ENCODE measurements at places on chromosomes 1 and 21. TPM values are rescaled to one million over a fixed set of nuclear protein-coding genes. Genes with fewer than 3 reads are reported as not detected.

MAB21L3 gene
- under 0.01 TPM for total RNA-seq

MAPKAPK2 gene
- total RNA-seq = 7.9 TPM

IVL gene
- under 0.01 TPM for total RNA-seq

SLC9C2 gene
- total RNA-seq = 1.2 TPM

S100A14 gene
- total RNA-seq = 0.25 TPM
